ENCODE measurements at places on chromosomes 6 and 20.

DNA sequence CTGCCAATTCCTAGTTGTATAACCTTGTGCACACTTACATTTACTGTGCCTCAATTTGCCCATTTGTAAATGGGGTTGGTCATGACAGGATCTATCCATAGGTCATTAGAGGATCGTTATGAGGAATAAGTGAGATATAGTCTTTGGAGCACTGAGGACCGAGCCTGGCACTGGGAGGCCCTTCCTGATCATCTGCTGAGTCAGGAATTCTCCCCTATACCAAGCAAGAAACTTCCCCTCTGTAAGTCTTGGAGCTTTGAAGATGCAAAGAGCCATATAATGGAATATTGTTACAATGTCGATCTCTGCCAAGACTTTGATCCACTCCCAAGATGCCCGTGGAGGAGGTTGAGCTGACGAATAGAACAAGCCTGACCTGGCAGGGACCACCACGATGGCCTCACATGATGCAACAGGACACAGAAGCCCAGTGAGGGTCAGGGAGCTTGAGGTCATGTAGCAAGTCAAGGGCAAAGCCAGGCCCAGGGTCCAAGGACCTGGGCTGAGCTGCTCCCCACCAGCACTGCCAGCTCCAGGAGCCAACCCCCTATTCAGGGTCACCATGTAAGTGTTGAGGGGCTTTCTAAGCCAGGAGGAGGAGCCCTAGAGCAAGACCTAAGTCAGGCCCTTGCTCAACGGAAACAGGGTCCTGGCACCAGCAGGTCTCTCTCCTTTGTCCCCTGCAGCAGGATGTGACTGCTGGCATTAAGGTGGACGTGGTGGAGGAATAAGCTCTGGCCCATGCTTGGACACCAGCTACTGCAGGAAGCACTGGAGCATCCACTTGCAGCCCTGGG, 16.7 kb downstream of the PDRG1 start:
- DNase-seq, result no peak

- no peak for DNase-seq
These were observed 8.8 kb upstream of the METTL24 start for GRCh38 chr6:110366975-110367374.

GRCh38 chr20:15302075-15302474, 964.7 kb upstream of the FLRT3 start:
- no peak for DNase-seq

- DNase-seq, result no peak
These were observed 51.4 kb downstream of the ERMARD start for GRCh38 chr6:169802790-169803189.

DNA sequence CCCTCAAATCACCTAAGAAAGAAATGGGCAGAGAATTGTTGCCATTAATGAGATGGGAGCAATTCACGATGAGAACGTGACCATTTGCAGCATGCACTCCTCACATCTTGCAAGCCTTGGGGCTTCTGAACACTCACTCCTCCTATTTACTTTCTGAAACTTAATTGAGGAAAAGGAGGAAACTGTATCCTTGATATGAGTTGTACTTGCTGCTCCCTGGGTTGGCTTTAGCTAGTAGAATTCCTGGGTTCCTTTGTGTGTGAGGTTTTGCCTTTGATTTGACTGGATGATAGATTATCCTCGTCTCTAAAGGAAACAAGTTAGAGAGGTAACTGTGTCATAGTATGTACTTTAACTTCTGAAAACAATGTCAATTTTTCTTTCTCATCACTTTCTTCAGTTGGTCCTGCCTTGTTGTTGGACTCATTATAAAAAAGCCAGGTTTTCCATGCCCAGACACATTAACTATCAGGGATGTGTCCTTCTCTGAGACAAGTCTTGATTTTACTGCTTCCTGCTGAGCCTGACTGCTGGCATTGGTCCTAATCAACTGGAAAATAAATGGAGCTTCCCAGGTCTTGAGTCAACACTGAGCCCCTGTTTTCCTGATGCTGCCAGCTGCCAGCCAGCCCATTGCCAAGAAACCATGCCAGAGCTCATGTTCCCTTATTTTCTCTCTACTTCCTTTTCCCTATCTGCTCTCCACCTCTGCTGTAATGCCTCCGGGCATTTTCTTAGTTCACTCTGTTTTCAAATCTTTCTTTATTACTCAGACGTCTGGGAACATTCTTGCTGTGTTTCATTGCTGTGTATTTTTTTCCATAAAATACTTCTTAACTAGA, 6.0 kb upstream of the MRAP2 start:
- DNase-seq, result peak; percentile 89

DNA sequence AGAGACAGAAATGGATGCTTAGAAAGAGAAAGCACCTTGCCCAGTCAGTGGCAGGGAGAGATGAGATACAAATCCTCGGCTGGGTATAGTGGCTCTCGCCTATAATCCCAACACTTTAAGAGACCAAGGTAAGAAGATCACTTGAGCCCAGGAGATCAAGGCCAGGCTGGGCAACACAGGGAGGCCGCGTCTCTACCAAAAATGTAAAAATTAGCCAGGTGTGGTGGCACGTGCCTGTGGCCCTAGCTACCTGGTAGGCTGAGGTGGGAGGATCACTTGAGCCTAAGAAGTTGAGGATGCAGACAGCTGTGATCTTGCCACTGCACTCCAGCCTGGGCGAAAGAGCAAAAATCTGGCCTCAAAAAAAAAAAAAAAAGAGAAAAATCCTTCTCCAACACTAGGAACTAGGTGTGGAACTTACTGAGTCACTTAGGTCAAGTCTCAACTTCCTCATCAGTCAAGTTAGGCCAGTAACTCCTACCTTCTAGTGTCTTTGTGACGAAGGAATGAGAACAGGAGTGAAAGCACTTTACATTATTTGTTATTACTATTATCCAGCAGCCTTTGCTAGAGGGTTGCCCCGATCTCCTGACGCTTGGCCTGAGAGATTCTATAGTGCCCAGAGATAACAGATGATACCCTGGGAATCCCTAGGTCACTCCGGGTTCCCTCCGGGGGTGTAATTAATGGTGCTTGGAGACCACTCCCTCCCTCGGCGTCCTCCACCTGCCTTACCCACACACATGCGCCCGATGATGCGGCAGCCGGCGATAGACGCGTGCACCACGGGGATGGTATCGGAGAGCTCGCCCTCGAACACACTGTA, 918 bp downstream of the EIF6 start:
- DNase-seq, result no peak

DNA sequence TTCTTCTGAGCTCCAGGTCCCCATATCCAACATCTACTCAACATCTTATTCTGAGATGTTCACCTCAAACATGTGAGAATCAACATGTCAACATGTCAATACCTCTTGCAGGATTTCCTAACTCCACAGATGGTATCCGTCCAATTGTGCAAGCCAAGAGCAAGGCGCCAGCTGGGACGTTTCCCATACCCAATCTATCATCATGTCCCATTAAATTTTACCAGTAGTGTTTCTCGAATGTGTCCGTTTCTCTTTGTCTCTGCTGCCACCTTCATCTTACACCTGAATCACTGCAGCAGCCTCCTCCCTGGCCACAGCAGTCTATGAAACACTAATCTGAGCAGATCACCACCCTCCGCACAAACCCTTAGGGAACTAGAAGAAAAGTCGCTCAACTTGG, 78.0 kb upstream of the RPS6KA2 start:
- DNase-seq, result no peak

DNA sequence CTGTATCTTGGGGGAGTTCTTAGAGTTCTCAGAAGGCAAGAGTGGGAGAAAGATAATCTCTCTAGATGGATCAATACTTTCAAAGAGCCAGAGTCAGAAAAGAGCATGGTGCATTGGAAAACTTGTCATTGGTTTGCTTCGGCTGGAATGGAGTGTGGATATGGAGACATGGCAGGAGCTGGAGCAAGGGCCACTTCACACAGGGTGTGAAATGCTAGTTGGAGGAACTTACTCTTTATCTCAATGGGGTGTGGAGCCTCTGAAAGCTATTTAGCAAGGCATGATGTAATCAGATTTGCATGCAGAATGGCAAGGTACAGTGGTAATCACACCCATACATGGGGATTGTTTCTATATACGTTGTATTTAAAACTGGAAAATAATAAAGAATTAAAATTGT, 31.5 kb upstream of the PAQR8 start:
- no peak for DNase-seq

DNA sequence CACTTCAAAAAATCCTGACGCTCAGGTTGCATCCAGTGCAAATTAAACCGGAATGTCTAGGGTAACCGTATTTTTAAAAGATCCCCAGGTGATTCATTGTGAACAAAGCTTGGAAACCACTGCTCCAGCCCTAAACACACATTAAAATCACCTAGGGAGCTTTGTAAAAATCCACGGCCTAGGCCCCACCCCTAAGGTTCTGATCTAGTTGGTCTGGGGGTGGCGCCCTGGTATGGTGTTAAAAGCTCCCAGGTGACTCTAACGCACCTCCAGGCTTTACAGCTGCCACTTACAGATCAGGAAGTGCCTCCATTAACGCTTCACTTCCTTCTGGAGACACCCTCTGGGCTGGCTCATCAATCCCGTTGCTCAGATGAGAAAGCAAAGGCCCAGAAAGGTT, 92.2 kb downstream of the GRM4 start:
- no peak for DNase-seq

DNA sequence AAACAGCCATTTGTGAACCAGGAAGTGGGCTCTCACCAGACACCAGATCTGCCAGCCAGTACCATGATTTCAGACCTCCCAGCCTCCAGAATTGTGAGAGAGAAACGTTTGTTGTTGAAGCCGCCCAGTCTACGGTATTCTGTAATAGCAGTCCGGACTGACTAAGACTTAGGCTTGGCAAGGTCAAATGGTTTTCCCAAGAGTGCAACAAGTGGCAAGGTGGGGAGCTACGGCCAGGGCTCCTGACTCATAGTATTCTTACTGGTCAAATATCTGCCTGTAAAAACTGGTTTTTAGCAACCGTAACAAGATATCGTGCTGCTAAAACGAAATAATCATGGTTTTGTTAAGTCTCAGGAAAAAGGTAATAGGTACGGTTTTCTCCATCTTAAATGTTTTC, 37.8 kb downstream of the MCUR1 start:
- no peak for DNase-seq

DNA sequence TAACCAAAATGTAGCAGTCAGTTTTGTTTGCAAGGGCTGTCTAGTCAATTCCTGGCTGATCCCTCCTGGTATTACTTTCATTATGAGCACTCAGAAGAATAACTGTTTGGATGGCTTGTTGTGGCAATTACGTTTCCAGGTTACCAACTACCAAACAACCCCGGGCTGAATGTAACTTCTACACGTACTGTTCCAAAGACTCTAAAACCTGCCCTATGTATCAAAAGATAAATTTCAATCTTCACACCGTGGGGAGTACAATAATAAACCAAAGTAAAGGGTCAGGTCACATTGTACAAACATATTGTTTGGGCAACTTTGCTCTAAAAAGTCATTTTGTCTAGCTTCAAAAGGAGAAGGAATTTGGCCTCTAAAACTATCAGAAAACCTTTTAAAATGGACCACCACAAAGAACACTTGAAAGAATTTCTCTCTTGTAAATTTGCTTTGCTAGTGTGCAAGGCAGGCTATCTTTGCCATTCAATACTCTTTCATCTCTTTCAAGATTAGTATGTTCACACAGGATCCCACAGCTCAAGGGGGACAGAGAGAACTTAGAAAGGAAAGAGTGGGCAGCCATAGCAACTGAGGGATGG, 27.6 kb downstream of the DCDC2 start:
- no peak for DNase-seq

DNA sequence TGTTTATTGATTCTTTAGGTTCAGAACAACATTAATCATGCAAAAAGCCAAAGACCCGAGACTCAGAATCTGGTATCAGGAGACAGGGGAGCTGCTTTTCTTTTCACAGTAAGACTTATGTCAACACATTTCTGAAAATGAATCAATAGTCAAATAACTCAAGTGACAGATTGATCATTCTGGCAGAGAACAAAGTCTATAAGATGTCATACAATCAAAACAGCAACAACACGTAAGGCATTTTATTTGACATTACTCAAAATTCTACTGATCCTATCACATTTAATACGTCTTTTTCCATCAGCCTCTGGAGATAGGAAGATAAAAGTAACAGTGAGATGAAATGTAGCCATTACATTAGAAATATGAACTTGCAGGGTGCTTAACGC, 93.4 kb upstream of the EEF1E1 start:
- no peak for DNase-seq

- DNase-seq, result no peak
These were observed 125.0 kb downstream of the BANF2 start for GRCh38 chr20:17824676-17825251.

DNA sequence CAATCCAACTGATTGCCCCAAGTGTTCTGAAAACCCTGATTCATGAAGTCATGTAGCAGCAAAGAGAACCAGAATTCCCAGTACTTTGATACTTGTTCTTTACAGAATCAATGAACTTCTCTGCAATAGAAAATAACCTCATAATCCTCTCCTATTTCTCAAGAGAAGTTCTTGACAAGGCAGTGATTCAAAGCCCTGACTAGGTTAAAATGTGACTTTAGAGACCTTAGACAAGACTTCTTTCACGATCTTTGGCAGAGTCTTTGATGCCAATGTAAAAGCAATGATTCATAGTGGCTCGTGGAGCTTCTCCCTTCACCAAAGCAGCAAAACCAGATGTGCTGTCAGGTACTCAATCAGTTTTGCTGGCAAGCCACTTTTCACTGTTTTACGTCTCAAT, 95.2 kb downstream of the CDK19 start:
- no peak for DNase-seq

DNA sequence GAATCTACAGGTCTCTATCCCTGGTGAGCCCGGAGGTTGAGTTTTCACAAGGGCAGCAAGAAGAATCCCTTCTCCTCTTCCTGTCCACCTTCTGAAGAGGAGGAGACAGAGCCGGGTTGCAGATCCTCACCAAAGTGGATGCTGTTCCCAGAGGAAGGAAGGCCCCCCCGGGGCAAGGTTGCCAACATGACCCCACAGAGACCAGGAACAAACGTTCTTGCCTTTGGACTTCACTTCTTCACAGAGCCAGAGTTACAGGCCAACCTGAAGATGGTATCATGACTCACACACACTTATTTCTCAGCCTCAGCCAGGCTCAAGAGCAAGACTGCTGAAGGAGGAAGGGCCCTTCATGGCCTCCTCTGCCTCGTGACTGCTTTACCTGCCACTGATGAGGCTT, 384.3 kb downstream of the CD83 start:
- no peak for DNase-seq

GRCh38 chr20:32474967-32475811, 109.9 kb downstream of the NOL4L start:
- peak; percentile 78 for DNase-seq

DNA sequence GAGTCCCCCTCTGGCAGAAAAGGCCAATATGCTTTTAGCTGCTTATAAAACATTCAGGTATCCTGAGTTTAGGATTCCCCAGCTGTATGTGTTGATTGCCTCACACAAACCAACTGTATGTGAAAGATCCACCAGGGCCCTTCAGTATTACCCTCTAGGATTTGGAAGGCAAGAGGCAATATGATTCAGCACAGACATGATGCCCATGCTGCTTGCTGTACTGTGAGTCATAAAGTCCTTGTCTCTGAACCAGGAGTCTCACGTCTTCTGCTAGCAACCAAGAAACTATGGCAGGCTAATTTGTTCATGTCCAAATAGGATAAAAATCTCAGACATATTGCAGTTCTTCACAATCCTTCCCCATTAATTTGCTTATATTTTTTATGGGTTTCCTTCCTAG, 789.2 kb upstream of the SLC35B3 start:
- no peak for DNase-seq
